ENCODE measurements at places on chromosomes 1 and 21. TPM values are rescaled to one million over a fixed set of nuclear protein-coding genes. Genes with fewer than 3 reads are reported as not detected.
A peak's percentile ranks its signal among the peaks of the same experiment; 100 is the strongest.

DNA sequence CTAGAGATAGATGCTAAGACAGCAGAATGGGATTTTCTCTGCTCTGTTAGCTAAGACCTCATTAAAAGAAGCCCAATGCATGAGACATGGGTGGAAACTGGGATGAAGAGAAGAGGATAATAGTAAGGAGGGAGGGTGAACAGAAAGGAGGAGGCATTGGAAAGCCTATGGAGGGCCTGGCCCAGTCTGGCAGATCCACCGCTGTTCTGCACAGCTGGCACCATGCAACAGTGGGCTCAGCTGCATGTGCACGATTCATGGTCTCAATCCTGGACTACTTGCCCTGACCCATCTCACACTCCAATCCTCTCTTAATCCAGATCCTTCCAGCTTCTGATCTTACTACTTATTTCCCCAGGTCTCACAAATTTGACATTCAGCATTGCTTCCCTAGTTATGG is 2.2 kb downstream of the PHC2 start:
- H3K36me3 ChIP-seq: peaks cover 5% of the 10 kb centered on the region
- H3K27me3 ChIP-seq: no peaks in the 10 kb centered on the region
- DNase-seq: no peak
- H3K27ac ChIP-seq: no peak overlapping the region
- H3K4me1 ChIP-seq: peaks cover 18% of the 10 kb centered on the region

CCDC24 gene
- 5.1 TPM for total RNA-seq

DNA sequence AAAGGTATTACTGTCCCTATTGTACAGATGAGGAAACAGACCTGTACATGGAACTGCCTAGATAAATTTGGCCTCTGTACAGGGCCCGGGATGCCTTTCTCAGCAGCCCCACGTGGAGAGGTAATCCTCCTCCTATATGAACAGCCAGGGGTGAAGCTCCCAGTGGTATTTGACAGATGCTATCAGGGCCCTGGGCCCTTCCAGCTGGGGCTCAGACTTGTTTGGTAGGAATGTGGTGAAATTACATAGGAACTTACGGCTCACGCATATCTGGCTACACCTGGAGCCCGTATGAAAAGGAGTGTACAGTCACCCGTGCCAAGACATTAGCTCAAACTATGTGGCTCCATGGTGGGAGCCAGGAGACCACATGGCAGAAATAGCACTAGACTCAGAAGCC is 24.8 kb upstream of the TCEA3 start:
- no peak for DNase-seq
- no peak overlapping the region for H3K27ac ChIP-seq
- no peaks in the 10 kb centered on the region for H3K4me1 ChIP-seq
- H3K27me3 ChIP-seq: no peaks in the 10 kb centered on the region
- H3K4me3 ChIP-seq: no peak overlapping the region

- H3K36me3 ChIP-seq: peaks cover 6% of the 10 kb centered on the region
- H3K4me1 ChIP-seq: peaks cover 6% of the 10 kb centered on the region
- no peaks in the 10 kb centered on the region for H3K27me3 ChIP-seq
- H3K27ac ChIP-seq: no peak overlapping the region
- no peak overlapping the region for H3K4me3 ChIP-seq
These were observed 57.5 kb upstream of the GUCA2A start for GRCh38 chr1:42221952-42222606.

TMEM79 gene
- 3.3 TPM for total RNA-seq

RGS16 gene
- 0.48 TPM for total RNA-seq

AMY1C gene
- not detected for total RNA-seq

ACTL8 gene
- not detected for total RNA-seq

- H3K27me3 ChIP-seq: no peaks in the 10 kb centered on the region
- H3K36me3 ChIP-seq: no peaks in the 10 kb centered on the region
- no peak for DNase-seq
These were observed 6.2 kb upstream of the SPRR2F start for GRCh38 chr1:153119491-153119971.

TMEM240 gene
- 12.4 TPM for total RNA-seq

GRCh38 chr1:5910276-5910620 is 82.0 kb downstream of the NPHP4 start:
- no peak overlapping the region for H3K4me3 ChIP-seq
- H3K4me1 ChIP-seq: peaks cover 13% of the 10 kb centered on the region
- H3K27me3 ChIP-seq: no peaks in the 10 kb centered on the region

- no peak for DNase-seq
- peaks cover 6% of the 10 kb centered on the region for H3K4me1 ChIP-seq
- H3K27ac ChIP-seq: no peak overlapping the region
- peaks cover 3% of the 10 kb centered on the region for H3K27me3 ChIP-seq
- H3K36me3 ChIP-seq: no peaks in the 10 kb centered on the region
These were observed 26.6 kb upstream of the MPZL1 start for GRCh38 chr1:167695147-167695546.

GRCh38 chr1:192943108-192943507 is 116.1 kb downstream of the UCHL5 start:
- H3K27me3 ChIP-seq: peaks cover 2% of the 10 kb centered on the region
- no peak overlapping the region for H3K27ac ChIP-seq
- peaks cover 2% of the 10 kb centered on the region for H3K4me1 ChIP-seq

GRCh38 chr1:119453021-119453420 is 38.1 kb downstream of the HSD3B2 start:
- peaks cover 4% of the 10 kb centered on the region for H3K4me1 ChIP-seq
- no peaks in the 10 kb centered on the region for H3K36me3 ChIP-seq
- H3K27ac ChIP-seq: no peak overlapping the region
- H3K4me3 ChIP-seq: no peak overlapping the region
- DNase-seq: no peak
- H3K27me3 ChIP-seq: peaks cover 5% of the 10 kb centered on the region

DNA sequence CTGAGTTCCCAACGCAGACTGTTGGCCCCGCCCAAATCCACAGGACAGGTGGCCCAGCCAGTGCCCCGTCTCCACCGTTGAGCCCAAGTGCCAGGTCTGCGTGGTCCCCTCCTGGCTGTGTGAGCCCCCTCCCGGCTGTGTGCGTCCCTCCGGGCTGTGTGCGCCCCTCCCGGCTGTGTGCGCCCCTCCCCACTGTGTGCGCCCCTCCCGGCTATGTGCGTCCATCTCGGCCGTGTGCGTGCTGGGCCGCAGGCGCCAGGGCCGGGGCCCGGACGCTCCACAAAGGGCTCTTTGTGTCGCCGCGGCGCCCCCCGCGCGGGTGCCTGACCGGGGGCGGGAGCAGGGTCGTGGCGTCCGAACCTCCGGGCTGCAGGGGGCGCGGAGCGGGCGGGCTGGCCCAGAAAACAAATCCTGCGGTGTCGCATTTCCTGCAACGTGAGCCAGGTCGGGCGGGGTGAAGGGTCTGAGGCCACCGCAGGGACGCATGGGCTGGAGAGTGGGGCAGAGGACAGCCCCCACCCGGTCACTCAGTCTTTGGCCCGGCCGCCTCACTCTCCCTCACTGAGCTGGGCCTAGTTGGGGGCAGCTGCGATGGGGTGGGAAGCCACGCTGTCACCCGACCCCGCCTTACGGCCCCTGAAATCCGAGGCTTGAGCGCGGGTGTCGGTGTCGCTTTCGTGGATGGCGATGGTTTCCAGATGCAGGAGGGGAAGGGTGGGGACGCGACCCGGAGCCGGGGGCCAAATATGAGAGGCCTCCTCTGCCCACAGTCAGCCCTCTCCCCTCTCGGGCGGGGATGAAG is 18.8 kb downstream of the TNFRSF25 start:
- peaks cover 24% of the 10 kb centered on the region for H3K27me3 ChIP-seq
- no peak overlapping the region for H3K4me3 ChIP-seq
- H3K36me3 ChIP-seq: no peaks in the 10 kb centered on the region
- DNase-seq: no peak

GRIK1 gene
- not detected for total RNA-seq

THEM5 gene
- total RNA-seq: not detected

GRCh38 chr1:66388913-66389312 is 145.0 kb upstream of the SGIP1 start:
- H3K27ac ChIP-seq: no peak overlapping the region
- H3K27me3 ChIP-seq: no peaks in the 10 kb centered on the region
- H3K36me3 ChIP-seq: no peaks in the 10 kb centered on the region
- no peak overlapping the region for H3K4me3 ChIP-seq

GRCh38 chr1:21295002-21295401 is 4.7 kb upstream of the ECE1 start:
- H3K4me3 ChIP-seq: no peak overlapping the region
- no peaks in the 10 kb centered on the region for H3K27me3 ChIP-seq
- peaks cover 6% of the 10 kb centered on the region for H3K36me3 ChIP-seq
- peaks cover 77% of the 10 kb centered on the region for H3K4me1 ChIP-seq
- H3K27ac ChIP-seq: peak overlapping the region; percentile 90
- no peak for DNase-seq

- no peak overlapping the region for H3K4me3 ChIP-seq
- H3K4me1 ChIP-seq: no peaks in the 10 kb centered on the region
- DNase-seq: no peak
These were observed 34.6 kb upstream of the DIP2A start for GRCh38 chr21:46424039-46424591.

- no peak overlapping the region for H3K27ac ChIP-seq
- peaks cover 39% of the 10 kb centered on the region for H3K4me1 ChIP-seq
These were observed 30.4 kb downstream of the NGF start for GRCh38 chr1:115307661-115308060.

DNA sequence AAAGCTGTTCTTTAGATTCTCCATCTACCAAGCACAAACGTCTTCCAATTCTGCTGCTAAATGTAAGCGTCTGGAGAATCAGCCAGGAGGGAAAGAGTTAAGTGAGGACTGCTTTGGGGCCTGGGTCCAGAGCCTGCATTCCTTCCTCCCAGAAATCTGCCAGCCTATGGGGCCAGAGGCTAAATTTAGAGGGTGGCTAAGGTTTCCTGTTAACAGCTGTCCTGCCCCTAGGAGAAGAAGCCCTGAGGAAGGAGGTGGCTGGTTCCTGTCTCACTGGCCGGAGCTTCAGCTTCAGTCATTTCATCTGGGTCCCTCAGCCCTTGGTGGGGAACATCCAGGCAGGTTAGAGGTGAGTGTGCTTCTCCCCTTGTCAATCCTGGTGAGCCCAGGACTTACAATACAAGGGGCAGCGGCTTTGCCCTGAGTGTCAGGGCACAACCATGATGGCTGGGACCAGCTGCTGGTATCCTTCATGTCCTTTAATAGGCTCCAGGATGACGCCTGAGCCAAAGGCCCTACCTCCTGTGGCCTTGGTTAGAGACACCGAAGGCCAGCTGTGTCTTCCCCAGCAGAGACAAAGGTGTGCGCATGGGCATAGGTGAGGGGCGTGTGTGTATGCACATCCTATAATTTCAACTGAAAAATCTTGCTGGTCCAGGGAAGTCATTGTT is at the start of gene STYXL2:
Gene STYXL2 (plus strand): TSS at position 230 of the 671 bp plus-strand sequence. CDS start 775 bp downstream, outside the sequence.
- H3K4me1 ChIP-seq: peaks cover 35% of the 10 kb centered on the region
- H3K36me3 ChIP-seq: peaks cover 3% of the 10 kb centered on the region
- H3K27ac ChIP-seq: peak within 1 kb of the TSS; percentile 50
- no peak for DNase-seq

DNA sequence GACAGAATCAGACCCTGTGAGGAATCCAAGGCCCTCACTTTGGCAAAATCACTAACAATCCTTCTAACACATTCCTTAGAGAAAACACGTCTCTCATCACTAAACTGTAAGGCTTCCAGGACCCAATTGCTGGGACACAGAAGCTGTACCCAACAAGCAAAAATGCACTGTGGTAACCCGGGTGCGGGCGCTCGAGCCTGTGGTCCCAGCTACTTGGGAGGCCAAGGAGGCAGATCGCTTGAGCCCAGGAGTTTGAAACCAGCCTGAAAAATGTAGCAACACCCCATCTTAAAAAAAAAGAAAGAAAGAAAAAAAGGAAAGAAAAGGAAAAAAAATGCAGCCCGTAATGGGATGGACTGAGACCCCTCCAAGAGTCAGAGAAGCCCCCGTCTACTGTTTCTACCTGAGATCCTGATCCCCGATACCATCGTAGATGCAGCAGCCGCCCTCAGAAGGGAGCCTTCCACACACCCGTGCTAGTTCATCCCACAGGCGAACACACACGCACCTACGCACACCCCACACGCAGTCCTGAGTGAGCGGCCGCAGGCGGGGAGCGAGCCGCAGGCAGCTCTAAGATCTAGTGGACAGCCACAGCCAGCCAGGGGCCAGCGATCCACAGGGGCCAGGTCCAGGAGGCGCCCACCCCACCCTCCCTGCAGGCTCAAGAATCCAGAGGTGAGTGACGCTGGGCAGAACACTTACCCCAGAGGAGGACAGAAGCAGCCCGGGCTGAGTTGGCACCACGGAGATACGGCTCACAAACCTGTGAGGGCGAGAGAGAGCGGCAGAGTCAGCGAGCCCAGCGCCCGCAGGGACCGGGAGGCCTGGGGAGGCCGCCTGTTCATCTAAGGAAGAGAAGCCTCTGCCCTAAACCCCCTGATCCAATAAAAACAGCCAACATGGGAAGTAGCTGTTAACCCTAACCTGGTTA is 20.1 kb downstream of the WDR4 start:
- DNase-seq: no peak
- H3K4me1 ChIP-seq: no peaks in the 10 kb centered on the region
- H3K27me3 ChIP-seq: no peaks in the 10 kb centered on the region
- H3K36me3 ChIP-seq: peaks cover 30% of the 10 kb centered on the region
- no peak overlapping the region for H3K27ac ChIP-seq

DNA sequence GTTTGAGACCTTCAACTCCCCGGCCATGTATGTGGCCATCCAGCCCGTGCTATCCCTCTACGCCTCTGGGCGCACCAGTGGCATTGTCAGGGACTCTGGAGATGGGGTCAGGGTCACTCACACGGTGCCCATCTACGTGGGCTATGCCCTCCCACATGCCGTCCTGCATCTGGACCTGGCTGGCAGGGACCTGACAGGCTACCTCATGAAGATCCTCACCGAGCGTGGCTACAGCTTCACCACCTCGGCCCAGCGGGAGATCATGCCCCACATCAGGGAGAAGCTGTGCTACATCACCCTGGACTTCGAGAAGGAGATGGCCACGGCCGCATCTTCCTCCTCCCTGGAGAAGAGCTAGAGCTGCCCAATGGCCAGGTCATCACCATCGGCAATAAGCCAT is 36.5 kb upstream of the ZP4 start:
- no peaks in the 10 kb centered on the region for H3K27me3 ChIP-seq
- DNase-seq: no peak
- H3K4me3 ChIP-seq: no peak overlapping the region
- H3K27ac ChIP-seq: no peak overlapping the region

DNA sequence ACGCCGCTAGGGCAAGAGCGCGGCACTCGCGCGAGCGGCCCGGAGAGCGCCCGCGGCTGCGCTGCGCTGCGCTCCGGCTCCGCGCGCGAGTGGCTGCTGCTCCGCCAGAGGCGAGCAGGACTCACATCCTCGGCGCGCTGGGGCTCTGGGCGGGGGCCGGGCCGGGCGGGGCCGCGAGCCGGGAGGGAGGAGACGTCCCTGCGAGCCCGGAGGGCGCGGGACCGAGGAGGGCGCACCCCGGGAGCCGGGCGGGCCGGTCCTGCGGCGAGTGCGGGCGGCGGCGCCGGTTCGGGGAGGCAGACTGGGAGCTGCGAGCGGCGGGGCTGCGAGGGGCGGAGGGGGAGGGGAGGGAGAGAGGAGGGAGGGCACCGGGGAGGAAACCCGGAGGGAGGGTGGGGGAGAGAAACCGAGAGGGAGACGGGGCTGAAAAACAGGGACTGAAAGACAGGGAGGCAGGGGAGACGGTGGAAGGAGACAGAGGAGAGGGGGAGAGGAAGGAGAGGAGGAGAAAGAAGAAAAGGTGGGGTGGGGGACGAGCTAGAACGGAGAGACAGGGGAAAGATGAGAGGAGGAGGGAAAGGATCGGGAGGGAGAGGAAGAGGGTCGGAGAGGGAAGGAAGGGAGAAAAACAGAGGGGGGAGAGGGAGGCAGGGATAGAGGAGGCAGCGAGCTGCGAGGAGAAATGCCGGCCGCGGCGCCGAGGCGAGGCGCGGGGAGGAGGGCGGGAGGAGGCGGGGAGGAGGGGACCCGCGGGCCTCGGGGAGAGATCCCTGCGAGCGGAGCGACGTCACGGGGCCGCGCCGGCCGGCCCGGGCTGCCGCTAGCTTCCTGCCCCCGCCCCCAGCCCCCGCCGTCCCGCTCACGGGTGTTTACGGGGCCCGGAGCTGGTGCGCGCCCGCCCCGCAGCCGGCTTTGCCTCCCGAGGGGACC is at the start of gene CAMK2N1:
Gene CAMK2N1 (minus strand): TSS at position 684 of the 930 bp plus-strand sequence. CDS start 831 bp downstream, outside the sequence.
- H3K27ac ChIP-seq: peak within 1 kb of the TSS; percentile 87
- peak within 1 kb of the TSS; percentile 91 for H3K4me3 ChIP-seq
- DNase-seq: no peak
- peaks cover 24% of the 10 kb centered on the region for H3K4me1 ChIP-seq
- peaks cover 16% of the 10 kb centered on the region for H3K27me3 ChIP-seq

LRRIQ3 gene
- 0.86 TPM for total RNA-seq

Data from osteocyte (in vitro differentiated cells).